GM03348 (cell line): ENCODE measurements at places on chromosomes 12 and 14.

GRCh38 chr12:15273896-15274295 lies 48.4 kb upstream of the PTPRO start:
- no peak for DNase-seq

DNA sequence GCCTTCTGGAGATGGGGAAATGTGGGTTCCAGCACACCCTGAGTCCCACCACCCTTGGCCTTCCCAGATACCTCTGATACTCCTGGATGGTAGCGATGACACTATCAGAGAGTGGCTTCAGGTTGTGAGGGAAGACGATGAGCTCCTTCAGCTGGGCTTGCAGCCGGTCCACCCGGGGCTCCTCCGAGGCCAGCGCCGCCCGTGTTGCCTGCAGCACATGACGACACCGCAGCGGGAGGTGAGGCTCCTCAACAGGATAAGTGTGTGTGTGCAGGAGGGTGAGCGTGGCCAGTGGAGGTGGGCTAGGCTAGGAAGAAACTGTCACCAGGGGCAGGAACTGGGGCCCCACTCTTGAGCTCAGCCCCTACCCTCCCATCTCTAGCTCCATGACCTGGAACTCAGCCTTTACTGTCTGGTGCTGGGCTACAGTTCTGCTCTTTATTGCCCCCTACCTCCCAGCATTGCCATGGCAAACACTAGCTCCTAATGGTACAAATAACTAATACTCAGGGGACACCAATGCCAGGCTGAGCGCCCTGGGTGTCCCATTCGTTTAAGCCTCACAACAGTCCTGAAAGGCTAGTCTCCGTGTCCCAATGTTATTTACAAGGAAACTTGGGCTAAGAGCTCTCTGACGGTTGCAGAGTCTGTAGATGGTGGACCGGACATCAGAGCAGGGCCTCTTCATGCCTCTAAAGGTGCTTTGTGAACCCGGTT lies 64.1 kb downstream of the SYNE3 start:
- DNase-seq: peak; percentile 53

DNA sequence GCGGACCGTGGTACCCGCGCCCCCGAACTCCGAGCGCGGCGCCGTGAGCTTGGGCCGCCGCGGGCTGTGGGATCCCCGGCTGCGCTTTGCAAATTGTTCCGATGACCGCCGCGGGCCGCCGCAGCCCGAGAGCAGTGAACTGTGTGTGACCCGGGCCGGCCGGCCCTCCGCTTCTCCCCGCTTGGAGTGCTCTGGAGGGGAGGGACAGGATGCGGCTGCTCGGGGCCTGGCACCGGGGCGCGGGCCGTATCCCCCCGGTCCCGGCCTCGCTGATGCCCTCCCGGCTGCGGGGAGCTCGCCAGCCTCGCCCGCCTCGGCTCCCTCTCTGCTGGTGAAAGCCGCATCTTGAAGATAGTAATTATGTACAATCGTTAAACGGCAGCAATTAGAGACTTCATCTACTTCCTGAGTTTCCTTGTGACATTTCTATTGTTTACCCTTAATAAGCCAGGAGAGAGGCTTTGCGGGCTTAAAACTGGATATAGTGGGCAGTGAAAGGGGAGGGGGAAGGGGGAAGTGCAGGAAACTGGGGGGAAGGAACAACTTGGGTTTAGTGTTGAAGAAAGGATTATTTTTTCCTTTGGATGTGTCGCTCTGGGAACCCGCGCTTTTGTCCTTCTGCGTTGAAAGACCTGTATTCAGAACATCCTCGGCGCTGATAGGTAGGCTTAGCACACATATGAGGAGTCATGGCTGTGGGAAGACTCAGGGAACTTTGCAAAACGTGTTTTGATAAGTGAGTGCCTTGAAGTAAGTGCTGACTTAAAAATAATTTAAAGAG lies 1.2 kb downstream of the PELI2 start:
- DNase-seq: peak; percentile 67

DNA sequence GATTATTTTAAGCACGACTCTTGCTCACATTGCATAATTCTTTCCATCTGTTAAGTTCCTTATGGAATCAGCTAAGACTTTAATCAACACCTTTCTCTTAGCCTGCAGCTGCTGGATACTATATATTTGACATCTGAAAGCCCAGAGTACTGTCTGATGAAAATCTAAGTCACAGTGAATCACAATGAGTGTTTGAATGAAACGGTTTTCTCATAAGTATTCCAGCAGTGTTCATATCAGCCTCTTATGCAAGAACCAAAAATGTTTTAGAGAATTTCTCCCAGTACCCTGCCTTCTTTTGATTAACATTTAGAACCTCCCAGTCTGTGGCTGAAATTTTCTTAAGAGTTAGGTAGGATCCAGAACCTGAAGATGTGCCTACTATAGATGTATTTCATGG lies 55.6 kb downstream of the FRMD6 start:
- DNase-seq: no peak

DNA sequence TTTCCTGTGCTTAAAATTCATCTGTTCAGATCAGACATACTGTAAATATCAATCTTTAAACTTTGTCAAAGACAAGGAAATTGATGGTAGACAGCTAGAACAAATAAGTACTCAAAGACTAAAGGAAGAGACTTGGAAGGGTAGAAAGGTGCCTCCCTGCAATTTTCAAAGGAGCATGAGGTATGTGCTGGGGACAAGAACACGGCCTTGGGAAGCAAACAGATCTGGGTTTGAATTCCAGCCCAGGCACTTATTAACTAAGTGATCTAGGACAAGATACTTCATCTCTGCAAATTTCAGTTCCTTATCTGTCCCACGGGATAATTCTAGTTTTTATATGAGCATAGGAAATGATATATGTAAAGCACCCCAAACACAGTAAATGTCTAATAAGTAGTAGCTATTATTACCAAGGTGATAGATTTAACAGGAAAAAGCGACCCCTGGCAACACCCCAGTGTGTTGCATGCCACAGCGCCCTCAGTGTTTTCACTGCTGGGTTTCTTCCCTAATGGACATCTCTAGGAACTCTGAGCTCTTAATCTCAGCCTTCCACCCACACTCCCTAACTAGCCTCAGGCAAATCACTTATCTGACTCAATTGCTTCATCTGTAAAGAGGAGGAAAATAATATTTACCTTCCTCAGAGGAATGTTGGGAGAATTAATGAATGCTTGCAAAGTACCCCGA lies 44.7 kb upstream of the BMP4 start:
- DNase-seq: no peak

- DNase-seq: peak; percentile 33
Observed at GRCh38 chr14:26863736-26864135, 265.9 kb upstream of the NOVA1 start.

GRCh38 chr12:89936631-89937030 lies 228.0 kb upstream of the ATP2B1 start:
- DNase-seq: no peak

- peak; percentile 44 for DNase-seq
Observed at GRCh38 chr14:85399186-85399585, 130.8 kb upstream of the FLRT2 start.

- no peak for DNase-seq
Observed at GRCh38 chr12:126607867-126608266, 1542.6 kb downstream of the AACS start.

DNA sequence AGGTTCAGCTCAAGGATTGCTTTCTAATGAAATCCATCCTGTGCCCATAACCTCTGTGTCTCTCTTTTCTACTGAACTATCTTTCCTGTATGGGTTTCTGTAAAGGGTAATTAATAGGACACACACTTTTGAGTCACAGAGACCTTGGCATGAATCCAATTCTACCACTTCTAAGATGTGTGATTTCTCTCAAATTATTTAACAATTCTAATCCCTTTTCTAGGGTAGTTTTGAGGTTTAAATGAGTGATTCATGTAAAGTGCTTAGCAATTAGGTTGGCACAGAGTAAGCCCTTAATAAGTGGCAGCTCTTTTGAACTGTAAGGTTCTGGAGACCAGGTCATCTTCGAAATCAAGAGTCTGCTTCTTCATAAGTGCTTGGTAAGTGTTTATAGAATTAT lies 202.7 kb downstream of the RASSF9 start:
- no peak for DNase-seq

DNA sequence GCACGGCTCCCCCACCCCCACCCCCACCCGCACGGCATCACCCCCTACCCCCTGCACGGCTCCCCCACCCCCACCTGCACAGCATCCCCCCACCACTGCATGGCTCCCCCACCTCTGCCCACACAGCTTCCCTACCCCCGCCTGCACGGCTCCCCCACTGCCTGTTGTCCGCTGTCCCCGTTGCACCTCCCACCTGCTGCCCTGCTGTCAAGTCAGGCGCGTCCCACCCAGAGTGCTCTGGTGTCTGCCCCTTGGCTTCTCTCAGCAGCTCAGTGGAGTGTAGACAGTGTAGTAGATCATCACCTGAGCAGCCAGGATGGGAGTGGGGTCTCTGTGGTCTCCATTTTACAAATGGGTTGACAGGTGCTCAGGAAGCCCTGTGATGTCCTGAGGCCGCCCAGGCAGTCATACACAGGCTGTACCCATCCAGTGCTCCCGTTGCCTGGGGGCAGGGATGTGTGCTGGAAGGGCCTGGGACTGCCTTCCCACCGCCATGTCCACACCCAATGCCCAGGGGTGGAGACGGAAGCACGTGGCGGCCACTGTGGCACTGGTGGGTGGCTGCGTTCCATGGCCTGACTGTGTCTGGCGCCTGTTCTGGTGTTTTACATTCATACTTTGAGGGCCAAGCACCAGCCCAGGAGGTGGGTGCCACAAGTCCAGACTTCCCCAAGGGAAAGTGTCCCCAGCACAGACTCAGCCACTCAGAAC lies 32.5 kb downstream of the PACS2 start:
- no peak for DNase-seq

DNA sequence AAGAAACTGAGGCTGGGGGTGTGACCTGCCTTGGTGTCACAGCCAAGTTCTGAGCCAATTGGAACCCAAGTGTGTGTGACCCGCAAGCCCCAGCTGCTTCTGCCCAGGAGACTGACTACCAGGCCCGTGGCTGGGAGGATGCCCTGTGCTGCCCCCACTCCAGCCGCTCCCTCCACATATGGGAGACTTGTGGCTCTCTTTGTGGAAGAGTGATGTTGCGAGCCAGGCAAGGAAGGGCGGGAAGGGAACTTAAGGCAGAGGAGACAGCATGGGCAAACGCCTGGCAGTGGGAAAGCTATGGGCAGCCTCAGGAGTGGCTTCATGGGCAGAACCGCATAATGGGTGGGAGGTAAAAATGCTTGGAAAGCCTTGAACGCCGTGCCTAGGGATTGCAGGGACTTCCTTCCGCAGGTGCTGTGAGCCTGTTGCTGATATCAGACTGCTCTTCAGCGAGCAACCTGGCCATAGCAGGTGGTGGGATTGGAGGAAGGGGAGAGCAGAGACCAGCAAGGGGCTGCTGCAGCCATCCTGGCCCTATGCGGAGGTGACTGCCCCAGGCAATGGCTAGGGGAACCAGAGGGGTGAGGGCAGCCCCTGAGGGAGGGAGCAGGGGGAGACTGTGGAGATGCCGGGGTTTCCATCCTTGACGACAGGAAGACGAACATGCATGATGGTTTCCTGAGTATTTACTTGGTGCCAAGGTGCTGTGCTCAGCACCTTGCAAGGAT lies 115.7 kb downstream of the LGMN start:
- no peak for DNase-seq

DNA sequence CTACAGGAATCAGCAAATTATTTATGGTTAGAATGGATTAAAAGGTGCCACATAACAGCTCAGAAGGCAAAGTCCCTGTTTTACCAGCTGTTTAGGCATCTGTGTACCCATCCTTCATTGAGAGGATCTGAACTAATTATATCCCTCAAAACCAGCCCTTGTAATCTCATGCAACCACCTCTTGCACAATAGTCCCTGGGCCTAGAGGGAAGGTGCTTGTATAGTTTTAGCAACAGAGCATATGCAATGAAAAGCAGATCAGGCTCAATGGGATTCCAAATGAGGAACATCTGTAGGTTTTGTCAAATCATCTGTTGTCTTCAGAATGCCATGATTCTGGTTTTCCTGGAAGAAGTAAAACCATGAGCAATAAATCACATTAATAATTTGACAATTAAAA lies 26.0 kb upstream of the GLIPR1L2 start:
- peak; percentile 27 for DNase-seq

- DNase-seq: peak; percentile 13
Observed at GRCh38 chr14:26856876-26857518, 259.2 kb upstream of the NOVA1 start.

DNA sequence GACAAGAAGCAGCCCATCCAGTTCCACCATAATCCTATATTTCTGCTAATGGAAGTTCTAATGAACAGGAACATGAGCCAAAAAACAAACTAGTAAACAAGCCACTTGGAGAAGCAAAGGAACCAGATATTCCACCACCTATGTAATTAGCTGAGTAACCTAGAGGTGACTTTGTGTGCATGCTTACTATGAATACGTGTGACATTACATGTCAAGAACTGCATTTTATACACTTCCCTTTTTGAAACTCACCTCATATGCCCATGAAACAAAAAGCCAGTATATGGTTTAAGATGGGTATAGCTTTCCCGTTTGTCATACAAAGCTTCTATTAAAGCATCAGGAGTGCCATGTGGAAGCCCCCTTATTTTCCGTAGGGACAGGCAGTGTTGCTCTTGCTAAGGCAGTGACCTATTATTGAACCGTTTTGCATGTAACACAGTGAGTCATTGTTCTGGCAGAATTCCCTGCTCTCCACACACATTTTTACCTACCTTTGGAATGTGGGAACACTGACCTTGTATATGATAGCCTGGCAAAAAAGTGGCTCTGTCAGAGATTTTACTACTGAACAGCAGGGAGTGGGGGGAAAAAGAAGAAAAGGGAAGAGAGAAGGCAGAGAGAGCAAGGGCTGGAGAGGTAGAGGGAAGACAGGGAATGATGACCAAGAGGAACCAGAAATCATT lies 34.8 kb upstream of the FRMD6 start:
- DNase-seq: peak; percentile 55

DNA sequence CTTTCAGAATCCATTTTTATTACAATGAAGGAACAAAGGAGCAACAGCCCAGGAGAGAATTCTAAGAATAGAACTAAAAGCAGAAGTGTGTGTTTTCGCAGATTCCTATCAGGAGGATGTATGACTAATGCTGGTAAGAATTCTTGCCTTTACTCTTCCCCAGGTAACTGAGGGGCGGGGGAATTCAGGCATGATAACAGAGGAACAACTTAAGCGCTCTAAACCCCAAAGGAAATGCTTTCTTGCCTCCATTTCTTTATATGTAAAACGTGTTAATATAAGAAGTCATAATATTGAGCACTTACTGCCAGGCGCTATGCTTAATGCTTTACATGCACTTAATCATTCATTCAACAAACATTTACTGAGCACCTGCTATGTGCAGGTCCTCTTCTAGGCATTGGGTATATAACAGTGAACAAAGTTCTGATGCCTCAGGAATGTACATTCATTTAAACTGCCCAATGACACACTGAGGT lies 4.5 kb downstream of the HCAR1 start:
- DNase-seq: no peak

- DNase-seq: no peak
Observed at GRCh38 chr12:113905829-113906228, 60.3 kb downstream of the RBM19 start.

DNA sequence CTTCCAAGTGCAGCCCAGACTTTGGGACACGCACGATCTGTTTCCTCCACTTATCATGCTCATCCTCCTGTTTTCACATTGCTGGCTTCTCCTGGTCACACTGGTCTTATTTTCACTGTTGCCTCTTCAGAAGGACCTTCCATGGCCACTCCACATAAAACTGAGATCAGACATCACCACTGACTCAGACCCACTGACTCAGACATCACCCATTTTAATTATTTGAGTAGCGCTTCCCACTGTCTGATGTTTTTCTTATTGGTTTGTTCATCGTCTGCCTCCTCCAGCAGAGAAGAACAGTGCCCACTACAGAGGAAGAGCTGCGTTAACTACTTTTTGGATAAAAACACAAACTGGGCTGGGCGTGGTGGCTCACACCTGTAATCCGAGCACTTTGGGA lies 270.5 kb upstream of the PWP1 start:
- peak; percentile 82 for DNase-seq
